ENCODE measurements at places on chromosomes 12 and 14. TPM values are rescaled to one million over a fixed set of nuclear protein-coding genes. Genes with fewer than 3 reads are reported as not detected.

The KRT71 gene
- polyA plus RNA-seq, result 0.30 TPM

The DPF3 gene
- polyA plus RNA-seq, result 1.3 TPM

The LMNTD1 gene
- polyA plus RNA-seq, result not detected

The TMEM120B gene
- polyA plus RNA-seq, result 10.6 TPM

The RFX4 gene
- polyA plus RNA-seq, result not detected

DNA sequence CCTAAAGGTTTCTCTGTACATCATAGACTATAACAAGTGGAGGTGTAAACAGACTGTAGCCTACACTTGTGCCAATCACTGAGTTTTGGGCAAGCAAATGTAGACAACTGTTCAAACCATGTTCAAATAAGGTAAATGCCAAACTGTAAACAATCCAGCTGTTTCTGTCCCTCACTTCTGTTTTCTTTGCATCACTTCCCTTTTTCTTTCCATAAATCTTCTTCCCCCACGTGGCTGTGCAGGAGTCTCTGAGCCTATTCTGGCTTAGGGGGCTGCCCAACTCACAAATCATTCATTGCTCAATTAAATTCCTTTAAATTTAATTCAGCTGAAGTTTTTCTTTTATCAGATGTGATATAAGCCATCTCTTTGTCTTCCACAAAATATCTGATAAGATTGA lies 65.1 kb upstream of the CPM start:
- DNase-seq, result no peak

GRCh38 chr14:37093364-37093763 lies 79.0 kb downstream of the SLC25A21 start:
- DNase-seq, result no peak

DNA sequence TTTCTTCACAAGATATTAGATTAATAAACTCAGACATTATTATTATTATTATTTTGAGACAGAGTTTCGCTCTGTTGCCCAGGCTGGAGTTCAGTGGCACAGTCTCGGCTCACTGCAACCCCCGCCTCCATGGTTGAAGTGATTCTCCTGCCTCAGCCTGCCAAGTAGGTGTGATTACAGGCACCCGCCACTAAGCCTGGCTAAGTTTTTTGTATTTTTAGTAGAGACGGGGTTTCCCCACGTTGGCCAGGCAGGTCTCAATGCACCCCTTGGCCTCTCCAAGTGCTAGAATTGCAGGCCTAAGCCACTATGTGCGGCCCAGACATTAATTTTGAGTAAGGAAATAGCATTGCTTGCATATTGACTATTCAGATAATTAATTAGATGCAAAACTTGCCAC lies 554.9 kb upstream of the LRFN5 start:
- DNase-seq, result no peak

GRCh38 chr14:91374879-91375702 lies 42.5 kb downstream of the CCDC88C start:
- DNase-seq, result no peak

DNA sequence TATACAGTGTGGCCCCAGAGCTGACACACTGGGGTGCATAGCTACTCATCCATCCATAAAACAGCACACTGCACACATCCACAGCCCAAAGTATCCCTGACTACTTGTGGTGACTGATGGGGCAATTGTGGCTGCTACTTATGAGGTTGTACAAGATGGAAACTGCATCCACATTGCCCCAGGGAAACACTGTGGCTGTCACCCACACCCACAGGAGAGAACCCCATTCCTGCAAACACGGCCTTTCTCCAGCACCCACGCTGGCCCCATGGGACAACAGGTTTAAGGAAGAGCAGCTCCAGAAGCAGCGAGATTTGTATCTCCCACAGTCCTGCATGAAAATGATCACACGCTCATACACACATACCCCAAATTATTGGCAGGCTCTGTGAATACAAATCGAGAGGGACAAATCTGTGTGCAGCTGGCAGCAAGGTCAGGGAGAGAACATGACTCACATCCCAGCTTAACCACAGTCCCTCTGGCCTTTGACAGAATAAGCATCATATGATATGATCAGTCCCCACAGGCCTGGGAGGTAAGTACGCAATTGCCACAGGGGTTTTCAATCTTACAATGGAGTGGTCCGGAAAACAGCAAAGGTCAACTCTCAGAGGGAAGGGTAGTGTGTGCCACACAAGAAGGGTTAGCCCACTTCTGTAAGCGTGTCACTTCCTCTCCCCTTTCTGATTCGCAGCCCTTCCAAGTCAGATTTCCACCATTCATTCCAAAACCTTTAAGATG lies 61.9 kb downstream of the ESR2 start:
- DNase-seq, result no peak

The OR6C3 gene
- polyA plus RNA-seq, result not detected

The KRT72 gene
- polyA plus RNA-seq, result not detected

The C12orf42 gene
- polyA plus RNA-seq, result not detected

GRCh38 chr14:88995437-88996198 lies 171.2 kb downstream of the TTC8 start:
- no peak for DNase-seq

The AKAP5 gene
- polyA plus RNA-seq, result 7.2 TPM

DNA sequence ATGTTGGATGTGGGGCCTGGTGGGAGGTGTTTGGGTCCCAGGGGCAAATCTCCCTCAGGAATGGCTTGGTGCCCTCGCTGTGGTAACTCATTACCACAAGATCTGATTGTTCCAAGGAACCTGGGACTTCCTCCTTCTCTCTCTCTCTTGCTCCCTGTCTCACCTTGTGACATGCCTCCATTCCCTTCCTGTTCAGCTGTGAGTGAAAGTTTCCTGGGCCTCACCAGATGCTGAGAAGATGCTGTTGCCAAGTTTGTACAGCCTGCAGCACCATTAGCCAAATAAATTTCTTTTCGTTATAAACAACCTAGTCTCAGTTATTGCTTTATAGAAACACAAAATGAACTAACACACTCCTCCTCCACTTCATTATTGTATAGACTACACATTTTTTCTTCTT lies 759.8 kb upstream of the MDGA2 start:
- DNase-seq, result no peak

GRCh38 chr12:29818916-29819623 lies 35.3 kb upstream of the TMTC1 start:
- no peak for DNase-seq

The PIANP gene
- polyA plus RNA-seq, result 14.6 TPM

The COX8C gene
- polyA plus RNA-seq, result 1.2 TPM

The RNASE1 gene
- polyA plus RNA-seq, result 359 TPM

- DNase-seq, result no peak
Measured at GRCh38 chr14:57161583-57162234, 107.0 kb downstream of the EXOC5 start.

GRCh38 chr12:53300187-53300586 lies 692 bp downstream of the MYG1 start:
- no peak for DNase-seq

The OXA1L gene
- polyA plus RNA-seq, result 144 TPM

The MMP14 gene
- 159 TPM for polyA plus RNA-seq

DNA sequence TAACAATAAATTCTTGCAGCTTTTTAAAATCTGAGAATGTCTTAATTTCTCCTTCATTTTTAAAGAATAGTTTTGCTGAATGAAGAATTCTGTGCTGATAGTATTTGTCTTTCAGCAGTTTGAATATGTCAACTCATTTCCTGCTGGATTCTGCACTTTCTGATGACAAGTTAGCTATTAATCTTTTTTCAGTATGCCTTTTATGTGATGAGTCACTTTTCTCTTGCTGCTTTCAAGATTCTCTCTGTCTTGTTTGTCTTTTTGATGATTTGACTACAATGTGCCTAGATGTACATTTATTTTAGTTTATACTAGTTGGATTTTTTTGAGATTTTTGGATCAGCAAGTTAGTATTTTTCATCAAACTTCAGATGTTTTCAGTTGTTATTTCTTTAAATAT lies 87.9 kb upstream of the AVPR1A start:
- no peak for DNase-seq

The APAF1 gene
- polyA plus RNA-seq, result 47.0 TPM

GRCh38 chr12:129237881-129238280 lies 384.6 kb downstream of the GLT1D1 start:
- no peak for DNase-seq

The TRMT61A gene
- 9.0 TPM for polyA plus RNA-seq

DNA sequence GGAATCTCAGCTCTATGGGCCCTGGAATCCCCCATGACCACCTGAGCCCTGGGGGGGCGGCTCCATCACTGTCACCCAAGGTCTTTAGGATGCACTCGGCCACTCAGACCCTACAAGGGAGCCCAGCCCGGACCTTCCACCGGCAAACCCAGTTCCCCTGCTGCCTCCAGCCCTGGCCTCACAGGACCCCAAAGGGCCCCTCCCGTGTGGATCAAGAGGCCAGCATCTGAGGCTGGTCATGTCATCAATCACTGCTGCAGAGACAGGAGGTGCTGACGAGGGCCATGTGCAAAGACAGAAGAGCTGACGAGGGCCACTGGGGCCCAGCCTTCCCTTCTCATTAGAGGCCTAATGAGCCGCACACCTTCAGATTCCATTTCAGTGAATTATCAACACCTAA lies 39.0 kb upstream of the SFSWAP start:
- DNase-seq, result no peak

DNA sequence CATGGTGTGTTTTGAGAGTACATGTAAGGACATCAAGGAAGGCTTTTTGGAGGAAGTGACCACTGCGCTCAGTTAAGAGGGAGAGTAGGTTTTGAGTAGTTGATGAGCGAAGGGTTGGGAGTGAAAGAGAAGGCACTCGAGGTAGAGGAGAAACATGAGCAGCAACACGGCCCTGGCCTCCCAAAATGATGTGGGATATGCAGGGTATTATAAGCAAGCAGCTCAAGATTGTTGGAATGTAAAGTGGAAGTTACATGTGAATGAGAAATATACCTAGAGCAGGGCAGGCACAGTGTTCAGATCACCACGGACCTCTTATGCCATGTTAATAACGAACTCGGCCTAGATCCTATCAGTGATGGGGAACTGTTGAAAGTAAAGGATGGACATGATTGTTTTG lies 2.1 kb upstream of the ARHGDIB start:
- DNase-seq, result no peak

DNA sequence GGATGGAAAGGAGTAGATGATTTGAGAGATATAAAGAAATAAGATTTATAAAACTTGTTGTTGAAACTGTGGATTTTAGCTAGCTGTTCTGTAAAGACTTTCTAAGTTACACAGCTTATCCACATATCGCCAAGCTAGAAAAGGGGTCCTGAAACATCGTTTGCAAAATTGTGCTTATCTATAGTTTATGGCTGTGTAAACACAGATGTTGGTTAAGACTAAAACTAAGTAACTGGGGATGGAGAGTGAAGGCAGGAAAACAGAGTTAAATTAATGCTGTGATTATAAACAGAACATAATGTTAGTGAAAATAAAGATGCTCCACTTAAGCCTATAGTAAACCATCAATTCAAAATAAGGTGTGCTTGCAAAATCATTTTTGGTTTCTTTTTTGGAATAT lies 311.3 kb upstream of the DDHD1 start:
- DNase-seq, result no peak

DNA sequence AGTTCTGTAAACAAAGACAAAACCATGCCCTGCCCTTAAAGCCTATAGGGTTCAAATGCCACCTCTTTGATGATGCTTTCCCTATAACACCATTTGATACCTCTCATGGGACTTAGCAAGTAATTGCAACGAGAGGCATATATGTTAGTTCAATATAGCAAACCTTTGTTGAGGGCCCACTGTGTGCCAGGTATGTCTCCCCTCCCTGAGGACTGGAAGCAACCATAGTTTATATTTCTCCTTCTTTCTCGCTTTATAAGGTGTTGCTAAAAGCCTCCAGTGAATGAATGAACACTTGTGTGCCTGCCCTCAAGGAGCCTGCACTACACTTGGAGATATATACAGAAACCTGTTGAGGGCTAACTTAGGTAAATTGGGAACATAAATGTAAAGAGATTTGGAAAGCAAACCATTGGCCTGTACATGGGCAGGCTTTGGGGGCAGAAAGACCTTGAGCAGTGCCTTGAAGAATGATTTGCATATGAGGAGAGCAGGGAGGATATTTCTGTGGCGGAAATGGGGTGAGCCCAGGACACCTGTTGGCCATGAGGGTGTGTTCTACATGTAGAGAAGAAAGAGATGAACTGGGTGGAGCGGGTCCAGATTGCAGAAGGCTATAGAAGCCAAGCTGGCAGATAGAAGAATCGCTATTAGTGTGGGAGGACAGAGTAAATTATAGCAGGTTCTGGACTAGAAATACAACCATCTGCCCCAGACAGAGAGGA lies 1.8 kb upstream of the CKAP4 start:
- DNase-seq, result no peak

The GLT8D2 gene
- polyA plus RNA-seq, result 15.5 TPM

- no peak for DNase-seq
Measured at GRCh38 chr12:27472604-27473003, 26.1 kb downstream of the SMCO2 start.

- DNase-seq, result no peak
Measured at GRCh38 chr14:100765296-100765695, 38.6 kb downstream of the DLK1 start.

The NPFF gene
- 1.0 TPM for polyA plus RNA-seq

DNA sequence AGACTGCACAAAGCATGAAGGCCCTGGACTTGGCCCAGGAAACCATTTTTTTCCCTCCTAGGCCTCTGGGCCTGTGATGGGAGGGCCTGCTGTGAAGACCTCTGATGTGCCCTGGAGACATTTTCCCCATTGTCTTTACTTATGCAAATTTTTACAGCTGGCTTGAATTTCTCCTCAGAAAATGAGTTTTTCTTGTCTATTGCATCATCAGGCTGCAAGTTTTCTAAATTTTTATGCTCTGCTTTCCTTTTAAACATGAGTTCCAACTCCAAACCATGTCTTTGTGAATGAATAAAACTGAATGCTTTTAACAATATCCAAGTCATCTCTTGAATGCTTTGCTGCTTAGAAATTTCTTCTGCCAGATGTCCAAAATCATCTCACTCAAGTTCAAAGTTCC lies 43.7 kb upstream of the TRHDE start:
- no peak for DNase-seq

The SLC15A5 gene
- 0.05 TPM for polyA plus RNA-seq

The KLRF1 gene
- 0.42 TPM for polyA plus RNA-seq

DNA sequence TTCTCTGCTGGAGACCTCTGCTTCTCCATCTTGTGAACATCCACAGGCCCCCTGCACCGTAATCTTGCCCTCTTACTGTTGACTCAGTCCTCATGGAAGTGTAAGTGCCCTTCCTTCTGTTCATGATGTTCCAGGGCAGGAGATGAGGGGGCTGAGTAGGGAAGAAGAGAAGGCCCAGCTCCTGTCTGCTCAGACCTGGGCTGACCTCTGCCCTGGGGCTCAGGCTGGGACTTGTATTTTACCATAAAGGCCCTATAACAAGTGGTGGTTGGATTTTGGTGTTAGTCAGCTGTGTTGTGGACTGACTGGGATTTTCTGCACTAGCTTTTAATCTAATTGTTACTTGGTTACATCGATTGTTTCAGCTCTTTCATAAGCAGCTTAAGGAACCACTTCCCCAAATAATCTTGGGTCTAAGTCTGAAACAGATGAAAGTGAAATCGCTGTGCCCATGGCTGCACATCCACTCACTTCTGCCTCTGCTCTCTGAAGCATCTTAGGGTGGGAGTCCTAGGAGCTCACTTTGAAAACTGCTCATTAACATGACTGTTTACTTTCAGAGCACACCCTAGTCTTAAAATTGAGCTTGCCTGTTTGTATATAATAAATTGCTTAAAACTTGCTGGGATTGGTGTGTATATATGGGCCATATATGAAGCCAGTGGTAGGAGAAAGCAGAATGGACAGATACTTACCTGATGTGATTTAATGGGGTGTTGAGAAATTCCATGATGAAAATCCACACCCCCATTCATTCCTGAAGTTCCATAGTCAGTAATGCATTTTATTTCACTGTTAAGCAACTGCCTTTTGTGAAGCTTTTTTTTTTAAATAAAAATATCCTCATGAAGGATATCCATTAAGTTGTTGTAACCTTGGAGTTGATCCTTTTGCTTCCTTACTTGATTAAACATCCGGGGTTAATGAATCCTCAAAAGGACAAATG lies 17.7 kb downstream of the C12orf71 start:
- DNase-seq, result no peak

- DNase-seq, result no peak
Measured at GRCh38 chr14:100528962-100529560, 58.2 kb downstream of the BEGAIN start.
